H1 (cell line): ENCODE measurements at places on chromosomes 6 and 20. TPM values are rescaled to one million over a fixed set of nuclear protein-coding genes. Genes with fewer than 3 reads are reported as not detected.

The ULBP1 gene
- 0.42 and 0.60 TPM in 2 replicates for total RNA-seq

The OPRM1 gene
- not detected in 2 replicates for total RNA-seq

DNA sequence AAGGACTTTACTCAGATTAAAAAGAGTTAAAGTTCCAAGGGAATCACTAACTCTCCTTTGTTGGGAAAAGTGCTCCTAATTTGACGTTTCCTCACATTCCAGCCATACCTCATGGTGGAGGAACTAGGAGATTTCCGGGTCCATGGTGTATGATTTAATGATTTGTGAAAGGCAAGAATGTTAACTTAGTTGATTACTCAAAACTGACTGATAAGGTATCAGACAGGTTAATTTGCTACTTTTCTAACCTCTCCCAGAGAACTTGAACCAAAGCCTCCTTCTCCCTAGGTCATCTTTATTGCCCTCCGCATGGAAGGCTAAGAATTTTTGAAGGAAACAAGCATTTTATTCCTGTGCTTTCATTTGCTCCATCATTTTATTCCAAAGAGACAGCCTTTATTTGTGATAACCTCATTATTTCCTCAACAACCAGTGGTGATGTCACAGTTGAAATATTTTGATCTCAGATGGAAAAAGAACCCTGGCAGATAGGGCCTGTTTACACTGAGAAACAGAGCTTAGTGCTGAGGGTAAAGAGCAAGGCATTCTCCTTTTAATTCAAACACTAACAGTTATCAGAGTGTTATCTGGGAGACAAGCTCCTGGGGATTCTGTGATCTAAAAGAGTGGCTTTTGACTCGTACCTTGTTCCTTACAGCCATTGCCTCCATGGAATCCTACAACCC is 57.4 kb upstream of the BMP2 start:
- no peak overlapping the region for H3K4me3 ChIP-seq
- DNase-seq = no peak
- no peaks in the 10 kb centered on the region for H3K4me1 ChIP-seq
- no peak overlapping the region for H3K27ac ChIP-seq
- peaks cover 2% of the 10 kb centered on the region for H3K27me3 ChIP-seq

- H3K36me3 ChIP-seq = no peaks in the 10 kb centered on the region
- peaks cover 44% of the 10 kb centered on the region for H3K27me3 ChIP-seq
- H3K4me3 ChIP-seq = 0 out of 2 replicates have a peak overlapping the region, but pooled peaks have one; percentile 10
- peaks cover 5% of the 10 kb centered on the region for H3K4me1 ChIP-seq
- no peak overlapping the region for H3K27ac ChIP-seq
- no peak for DNase-seq
Observed at GRCh38 chr20:2688041-2688591, 4.5 kb upstream of the EBF4 start.

- no peaks in the 10 kb centered on the region for H3K4me1 ChIP-seq
- H3K4me3 ChIP-seq = no peak overlapping the region
- no peaks in the 10 kb centered on the region for H3K36me3 ChIP-seq
- DNase-seq = no peak
- H3K27ac ChIP-seq = no peak overlapping the region
Observed at GRCh38 chr20:54566031-54566688, 90.8 kb downstream of the DOK5 start.

DNA sequence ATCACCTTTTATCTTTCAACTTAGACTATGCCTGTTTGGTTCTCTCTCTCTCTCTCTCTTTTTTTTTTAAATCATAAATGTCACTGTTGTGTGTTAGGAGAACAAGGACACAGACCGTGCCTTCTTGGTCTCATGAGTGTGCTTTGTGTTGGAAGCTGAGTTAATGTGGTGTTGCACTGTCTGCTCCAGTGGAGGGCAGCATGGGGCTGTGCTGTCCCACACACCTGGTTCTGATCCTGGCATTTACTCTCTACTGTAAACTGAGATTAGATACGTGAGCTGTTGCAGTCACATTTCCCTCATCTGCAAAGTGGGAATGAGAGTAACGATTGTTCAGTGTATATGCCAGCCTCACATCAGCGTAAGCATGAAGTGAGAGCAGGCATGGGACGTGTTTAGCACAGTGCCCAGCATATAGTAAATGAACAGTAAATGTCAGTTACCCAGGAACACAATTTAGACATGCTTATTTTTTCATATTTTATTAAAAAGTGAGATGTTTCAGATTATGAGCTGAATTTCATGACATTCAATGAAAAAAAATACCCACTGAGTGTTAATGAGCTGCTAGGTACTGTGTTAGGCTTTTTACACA is 161.1 kb downstream of the FARS2 start:
- DNase-seq = peak; percentile 38
- H3K36me3 ChIP-seq = no peaks in the 10 kb centered on the region
- H3K27ac ChIP-seq = no peak overlapping the region
- H3K4me3 ChIP-seq = no peak overlapping the region
- H3K27me3 ChIP-seq = no peaks in the 10 kb centered on the region
